AG04450 (cell line): ENCODE measurements at places on chromosomes 5 and 9. TPM values are rescaled to one million over a fixed set of nuclear protein-coding genes. Genes with fewer than 3 reads are reported as not detected.

GRCh38 chr5:176743136-176743861 lies 67.1 kb upstream of the UNC5A start:
- DNase-seq = no peak

- no peak for DNase-seq
Measured at GRCh38 chr9:102974530-102974929, 20.6 kb upstream of the CYLC2 start.

DNA sequence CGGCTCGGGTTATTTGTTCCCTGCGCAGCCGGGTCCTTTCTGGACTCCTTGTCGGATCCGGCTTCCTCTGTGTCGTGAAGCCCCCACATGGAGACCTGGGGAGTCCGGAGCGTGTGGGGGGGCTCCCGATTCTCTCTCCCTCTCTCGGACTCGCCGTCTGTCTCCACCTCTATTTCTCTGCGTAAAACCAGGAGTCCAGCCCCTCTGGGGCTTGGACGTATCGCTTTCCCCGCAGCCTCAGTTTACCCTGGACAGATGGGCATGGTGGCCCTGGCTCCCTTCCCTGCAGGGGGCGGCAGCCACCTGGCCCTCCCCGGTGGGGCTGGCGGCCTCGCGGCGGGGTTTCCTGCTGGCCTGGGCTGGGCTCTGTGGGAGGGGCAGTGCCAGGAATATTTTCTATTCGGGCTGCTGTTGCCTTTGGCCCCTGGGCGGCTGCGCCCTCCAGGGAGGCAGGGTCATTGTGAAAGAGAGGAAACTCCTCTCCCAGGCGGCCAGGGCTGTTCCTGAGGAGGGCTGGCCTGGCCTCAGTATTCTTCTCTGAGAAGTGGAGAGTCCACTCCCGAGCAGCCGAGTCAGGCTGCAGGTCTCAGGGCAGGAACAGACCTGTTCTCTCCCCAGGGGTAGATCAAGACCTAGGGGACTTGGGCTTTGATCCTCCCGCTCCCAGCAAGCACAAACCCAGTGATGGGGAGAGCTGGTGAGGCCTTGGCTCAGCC lies 665 bp downstream of the ASS1 start:
- no peak for DNase-seq

DNA sequence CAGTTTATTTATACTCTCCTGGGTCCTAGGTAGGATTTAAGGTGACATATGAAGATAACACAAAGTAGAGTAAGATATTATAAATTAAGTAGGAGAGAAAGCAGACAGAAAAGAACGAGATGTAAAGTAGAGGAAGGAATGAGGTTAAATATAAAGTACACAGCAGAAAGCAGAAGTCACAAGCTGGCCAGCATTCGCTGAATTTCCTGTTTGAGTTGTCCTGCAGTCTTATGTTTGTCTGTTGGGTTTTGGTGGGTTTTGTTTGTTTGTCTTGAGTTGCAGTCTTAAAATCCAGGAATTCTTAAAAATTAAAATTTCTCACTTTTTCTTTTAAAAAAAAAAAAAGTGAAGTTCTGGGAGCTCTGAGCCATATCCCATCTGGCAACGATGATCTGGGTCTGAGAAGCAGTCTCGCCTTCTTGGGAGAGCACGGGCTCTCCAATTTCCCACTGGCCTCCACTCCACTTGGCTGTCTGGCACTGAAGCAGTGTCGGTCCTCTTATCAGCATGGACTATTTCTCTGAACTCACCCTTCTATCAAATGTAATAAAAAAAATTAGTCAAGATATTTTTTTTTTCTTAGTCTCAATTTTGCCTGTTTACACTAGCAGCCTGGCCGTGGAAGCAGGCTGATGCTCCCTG lies 2.0 kb downstream of the S100Z start:
- no peak for DNase-seq

GRCh38 chr5:80600943-80601693 lies 31.0 kb upstream of the ANKRD34B start:
- no peak for DNase-seq

- DNase-seq = no peak
Measured at GRCh38 chr5:45454114-45454513, 242.1 kb downstream of the HCN1 start.

DNA sequence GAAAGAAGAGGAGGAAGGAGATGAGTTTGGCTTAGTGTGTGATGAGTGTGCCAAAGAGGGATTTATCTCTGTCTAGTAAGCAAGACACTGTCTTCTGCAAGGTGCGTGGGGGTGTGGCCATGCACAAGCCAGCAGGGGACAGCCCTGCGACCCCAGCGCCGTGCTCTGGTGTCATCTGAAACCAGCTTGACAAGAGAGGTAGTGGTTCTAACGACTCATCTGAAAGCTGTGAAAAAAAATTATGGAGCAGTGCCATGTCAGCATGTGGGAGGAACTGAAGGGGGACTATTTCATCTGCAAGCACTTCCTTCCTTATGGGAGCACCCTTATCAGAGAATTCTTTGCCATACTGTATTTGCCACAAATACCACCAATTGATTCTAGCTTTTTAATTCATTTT lies 398.6 kb downstream of the PSAT1 start:
- no peak for DNase-seq

DNA sequence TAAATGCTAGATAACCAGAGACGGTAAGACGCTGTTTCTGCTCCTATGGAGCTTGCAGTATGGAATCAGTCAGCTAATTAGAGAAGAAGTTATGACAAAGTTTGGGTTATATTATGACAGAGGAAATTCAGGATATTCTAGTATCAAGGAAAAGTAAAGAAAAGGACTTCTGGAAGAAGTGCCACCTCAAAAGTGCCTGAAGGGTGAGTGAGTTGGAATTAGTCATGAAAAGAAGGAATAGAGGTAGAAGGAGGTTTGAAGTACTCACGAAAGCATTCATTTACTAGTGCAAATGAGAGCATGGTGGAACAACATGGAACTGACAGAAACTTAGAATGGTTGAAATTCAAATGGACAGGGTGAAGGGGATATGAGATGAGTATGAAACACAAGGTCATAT lies 40.4 kb upstream of the MTAP start:
- DNase-seq = no peak

DNA sequence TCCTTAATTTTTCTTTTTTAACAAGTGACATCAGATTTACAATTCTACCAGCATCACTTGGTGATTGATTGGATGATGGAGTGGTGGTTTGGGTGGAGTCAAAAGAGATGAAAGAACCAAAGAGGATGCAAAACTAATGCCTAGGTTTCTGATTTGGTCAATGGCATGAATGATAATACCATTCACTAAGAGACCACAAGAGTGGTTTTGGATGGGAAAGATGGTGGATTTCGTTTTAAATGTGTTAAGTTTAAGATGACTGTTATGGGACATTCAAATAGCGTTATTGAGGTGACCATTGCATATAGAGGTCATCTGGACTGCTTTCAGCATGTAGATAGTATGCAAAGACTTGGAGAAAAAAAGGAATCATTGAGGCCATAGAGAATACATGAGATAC lies 3.6 kb downstream of the SMC5 start:
- DNase-seq = no peak

DNA sequence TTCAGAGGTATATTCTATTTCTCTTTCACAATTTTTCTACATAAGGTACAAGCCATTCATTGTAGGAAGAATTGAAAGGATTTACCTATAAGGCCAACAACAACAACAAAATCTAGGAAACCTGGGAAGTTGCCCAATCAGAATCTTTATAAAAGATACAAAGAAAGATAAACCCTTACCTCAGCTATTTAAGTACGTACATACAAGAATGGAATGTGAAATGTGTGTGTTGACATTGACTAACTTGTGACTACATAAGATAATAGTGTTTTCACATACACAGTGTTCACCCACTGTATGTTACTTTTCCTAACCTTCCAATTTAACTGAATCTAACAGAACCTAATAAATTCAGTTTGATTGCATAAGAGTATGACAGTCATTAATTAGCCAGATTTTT lies 154.1 kb downstream of the ADAMTS6 start:
- DNase-seq = peak; percentile 13

DNA sequence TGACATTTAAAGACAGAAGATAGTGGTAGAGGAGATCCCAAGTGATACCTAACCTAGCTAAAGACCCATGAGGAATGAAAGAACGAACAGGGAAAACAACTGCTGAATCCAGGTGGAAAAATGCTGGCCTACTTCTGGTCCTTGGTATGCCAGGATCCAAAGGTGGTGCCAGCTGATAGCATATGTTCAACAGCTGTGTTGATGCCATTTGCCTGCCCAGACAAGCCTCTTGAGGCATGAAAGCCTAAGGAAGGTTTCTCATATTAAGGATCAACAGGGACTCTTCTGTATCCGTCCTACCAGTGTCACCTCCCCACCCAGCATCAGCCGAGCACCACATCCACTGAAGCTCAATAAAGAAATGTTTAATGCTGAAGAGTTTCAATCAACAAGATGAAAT lies 225.7 kb upstream of the DMRT1 start:
- DNase-seq = no peak

Gene SLC6A18
- not detected in 2 replicates for polyA plus RNA-seq

Gene ZBED3
- polyA plus RNA-seq = 7.3 TPM in 2 replicates

Gene CNTNAP3
- polyA plus RNA-seq = 1.8 TPM in 2 replicates

Gene IL3
- polyA plus RNA-seq = not detected in 2 replicates

Gene NME5
- polyA plus RNA-seq = 0.35 and 0.43 TPM in 2 replicates
